ENCODE measurements at places on chromosomes 11 and 22. TPM values are rescaled to one million over a fixed set of nuclear protein-coding genes. Genes with fewer than 3 reads are reported as not detected.

- H3K36me3 ChIP-seq = no peaks in the 10 kb centered on the region
- no peaks in the 10 kb centered on the region for H3K27me3 ChIP-seq
- H3K4me1 ChIP-seq = no peaks in the 10 kb centered on the region
- no peak for DNase-seq
Measured at GRCh38 chr11:132114185-132114584, 743.8 kb downstream of the NTM start.

- DNase-seq = no peak
- no peak overlapping the region for H3K27ac ChIP-seq
- no peaks in the 10 kb centered on the region for H3K27me3 ChIP-seq
- H3K4me3 ChIP-seq = no peak overlapping the region
- H3K36me3 ChIP-seq = no peaks in the 10 kb centered on the region
Measured at GRCh38 chr11:45270946-45271716, 15.0 kb downstream of the SYT13 start.

GRCh38 chr22:46067159-46068111 lies 82.9 kb upstream of the PPARA start:
- DNase-seq = no peak
- H3K36me3 ChIP-seq = peaks cover 11% of the 10 kb centered on the region
- H3K4me3 ChIP-seq = no peak overlapping the region
- H3K27ac ChIP-seq = no peak overlapping the region
- peaks cover 81% of the 10 kb centered on the region for H3K27me3 ChIP-seq
- peaks cover 15% of the 10 kb centered on the region for H3K4me1 ChIP-seq

DNA sequence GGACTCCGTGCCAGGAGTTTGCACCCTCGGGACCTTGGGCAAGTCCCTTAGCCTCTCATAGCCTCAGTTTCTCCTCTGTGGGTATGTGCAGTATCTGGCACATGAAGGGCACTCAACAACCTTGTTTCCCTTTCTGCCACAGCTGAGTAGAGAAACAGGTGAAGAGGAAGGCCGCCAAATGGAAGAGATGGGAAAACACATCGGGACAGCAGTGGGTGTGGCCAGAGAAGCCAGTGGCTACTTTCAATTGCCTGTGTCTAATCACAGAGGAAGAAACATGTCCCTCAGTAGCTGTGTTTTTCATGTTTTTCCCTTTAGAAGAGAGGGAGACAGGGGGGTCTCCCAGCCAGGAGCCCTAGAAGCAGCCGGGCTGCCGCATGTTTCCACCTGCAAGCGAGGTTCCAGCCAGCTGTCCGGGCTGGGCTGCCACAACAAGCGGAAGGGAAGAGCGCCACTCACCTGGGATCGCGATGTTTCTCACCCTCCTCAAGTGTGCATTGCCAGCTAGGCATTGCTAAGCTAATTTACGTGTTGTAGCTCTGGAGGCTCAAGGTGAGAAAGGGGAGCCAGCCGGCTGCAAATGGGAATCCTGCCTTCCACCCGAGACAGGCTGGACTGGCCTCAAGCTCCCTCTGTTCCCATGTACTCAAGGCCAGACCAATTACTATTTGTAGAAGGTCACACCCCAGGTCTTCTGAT lies 16.7 kb downstream of the ASPHD2 start:
- DNase-seq = no peak
- no peak overlapping the region for H3K4me3 ChIP-seq
- no peaks in the 10 kb centered on the region for H3K4me1 ChIP-seq
- no peaks in the 10 kb centered on the region for H3K27me3 ChIP-seq

DNA sequence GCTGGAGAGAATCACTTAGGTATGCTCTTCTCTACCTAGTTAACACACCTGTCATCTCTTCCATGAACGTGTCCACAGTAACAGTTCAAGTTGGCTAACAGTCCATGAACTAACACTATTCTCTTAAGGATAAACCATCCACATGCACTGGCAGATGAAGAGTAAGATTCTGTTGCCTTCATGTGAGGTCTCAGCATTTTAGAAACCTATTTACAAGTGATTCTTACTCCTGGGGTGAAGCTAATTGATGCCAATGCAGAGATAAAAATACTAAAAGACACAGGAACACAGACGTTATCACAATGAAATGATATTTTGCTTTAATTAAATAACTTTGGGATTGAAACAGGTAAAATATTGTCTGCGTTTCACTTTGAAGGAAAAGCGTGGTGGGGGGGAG lies 1.3 kb downstream of the LRRC4C start:
- H3K4me1 ChIP-seq = no peaks in the 10 kb centered on the region
- H3K36me3 ChIP-seq = no peaks in the 10 kb centered on the region
- H3K27me3 ChIP-seq = no peaks in the 10 kb centered on the region
- no peak for DNase-seq
- H3K27ac ChIP-seq = no peak overlapping the region
- H3K4me3 ChIP-seq = no peak overlapping the region

GRCh38 chr11:130631119-130631518 lies 182.7 kb downstream of the ADAMTS15 start:
- H3K27me3 ChIP-seq = no peaks in the 10 kb centered on the region
- H3K4me3 ChIP-seq = no peak overlapping the region
- DNase-seq = no peak
- no peak overlapping the region for H3K27ac ChIP-seq
- peaks cover 3% of the 10 kb centered on the region for H3K4me1 ChIP-seq
- no peaks in the 10 kb centered on the region for H3K36me3 ChIP-seq

- no peak overlapping the region for H3K4me3 ChIP-seq
- DNase-seq = no peak
- H3K36me3 ChIP-seq = no peaks in the 10 kb centered on the region
- no peaks in the 10 kb centered on the region for H3K27me3 ChIP-seq
- H3K27ac ChIP-seq = no peak overlapping the region
Measured at GRCh38 chr11:121829159-121829643, 286.8 kb downstream of the BLID start.

DNA sequence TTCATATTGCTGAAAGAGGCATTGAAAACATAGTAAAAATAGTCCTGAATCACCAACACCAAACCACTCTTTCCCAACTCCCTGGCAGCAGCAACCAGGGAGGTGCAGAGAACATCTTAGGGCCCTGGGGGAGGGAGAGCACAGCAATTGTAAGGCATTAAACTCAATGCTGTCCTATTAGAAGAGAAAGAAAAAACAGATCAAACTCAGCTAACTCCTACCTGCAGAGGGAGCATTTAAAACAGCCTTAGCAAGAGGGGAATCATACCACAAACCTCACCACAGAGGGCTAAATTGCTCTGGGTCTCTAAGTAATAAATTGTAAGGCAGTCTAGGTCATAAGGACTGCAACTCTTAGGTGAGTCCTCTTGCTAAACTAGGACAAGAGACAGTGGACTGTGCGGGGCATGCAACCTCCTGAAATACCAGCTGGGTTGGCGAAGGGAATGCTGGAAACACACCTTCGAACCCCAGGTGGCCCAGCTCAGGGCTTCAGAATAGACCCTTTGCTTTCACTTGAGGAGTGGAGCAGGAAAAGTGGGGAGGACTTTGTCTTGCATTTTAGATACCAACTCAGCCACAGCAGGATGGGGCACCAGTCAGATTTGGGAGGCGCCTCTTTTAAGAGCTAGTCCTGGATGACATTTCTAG lies 697.1 kb upstream of the FAT3 start:
- H3K36me3 ChIP-seq = no peaks in the 10 kb centered on the region
- no peaks in the 10 kb centered on the region for H3K27me3 ChIP-seq
- no peaks in the 10 kb centered on the region for H3K4me1 ChIP-seq
- H3K27ac ChIP-seq = no peak overlapping the region
- DNase-seq = no peak
- no peak overlapping the region for H3K4me3 ChIP-seq

GRCh38 chr11:59532620-59533019 lies 21.3 kb downstream of the OR4D9 start:
- no peaks in the 10 kb centered on the region for H3K36me3 ChIP-seq
- no peak for DNase-seq
- H3K27ac ChIP-seq = no peak overlapping the region

GRCh38 chr11:104588970-104589369 lies 309.3 kb downstream of the CASP12 start:
- no peaks in the 10 kb centered on the region for H3K27me3 ChIP-seq
- H3K27ac ChIP-seq = no peak overlapping the region
- no peaks in the 10 kb centered on the region for H3K36me3 ChIP-seq
- no peak overlapping the region for H3K4me3 ChIP-seq
- no peak for DNase-seq

- no peaks in the 10 kb centered on the region for H3K4me1 ChIP-seq
- H3K36me3 ChIP-seq = no peaks in the 10 kb centered on the region
- DNase-seq = no peak
Measured at GRCh38 chr11:113697756-113698407, 8.2 kb downstream of the TMPRSS5 start.

DNA sequence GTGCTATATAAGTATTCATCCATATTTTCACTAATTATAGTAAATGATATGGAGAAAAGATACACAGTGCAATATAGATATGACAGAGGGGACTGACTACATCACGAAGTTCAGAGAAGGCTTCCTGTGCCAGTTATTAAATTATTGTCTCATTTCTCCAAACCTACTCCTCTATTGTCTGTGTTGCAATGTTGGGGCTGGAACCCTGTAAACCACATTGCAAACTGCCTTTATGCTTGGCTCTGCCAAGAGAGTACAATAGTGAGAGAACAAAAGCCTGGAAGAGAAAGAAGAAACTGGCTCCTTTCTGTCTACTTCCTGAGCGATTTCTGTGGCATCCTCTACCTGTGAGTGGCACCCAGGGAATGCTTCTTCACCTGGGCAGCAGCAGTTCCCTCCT lies 46.4 kb downstream of the ME3 start:
- no peaks in the 10 kb centered on the region for H3K27me3 ChIP-seq
- H3K27ac ChIP-seq = no peak overlapping the region
- no peak overlapping the region for H3K4me3 ChIP-seq

GRCh38 chr11:130519128-130519932 lies 70.9 kb downstream of the ADAMTS15 start:
- no peaks in the 10 kb centered on the region for H3K27me3 ChIP-seq
- no peak overlapping the region for H3K27ac ChIP-seq
- DNase-seq = no peak
- H3K4me3 ChIP-seq = no peak overlapping the region
- H3K4me1 ChIP-seq = no peaks in the 10 kb centered on the region

- H3K27ac ChIP-seq = no peak overlapping the region
- DNase-seq = peak; percentile 40
- peaks cover 13% of the 10 kb centered on the region for H3K27me3 ChIP-seq
- no peak overlapping the region for H3K4me3 ChIP-seq
- H3K4me1 ChIP-seq = peaks cover 13% of the 10 kb centered on the region
Measured at GRCh38 chr11:61871158-61871597, 20.2 kb downstream of the FADS3 start.

- H3K4me1 ChIP-seq = no peaks in the 10 kb centered on the region
- H3K27me3 ChIP-seq = no peaks in the 10 kb centered on the region
- DNase-seq = no peak
- no peak overlapping the region for H3K4me3 ChIP-seq
Measured at GRCh38 chr11:129703846-129704245, 111.8 kb upstream of the TMEM45B start.

- DNase-seq = peak; percentile 68
- H3K4me3 ChIP-seq = no peak overlapping the region
Measured at GRCh38 chr11:70191495-70192140, 11.5 kb upstream of the FADD start.

- no peak overlapping the region for H3K27ac ChIP-seq
- H3K36me3 ChIP-seq = peaks cover 44% of the 10 kb centered on the region
- H3K4me1 ChIP-seq = no peaks in the 10 kb centered on the region
- no peaks in the 10 kb centered on the region for H3K27me3 ChIP-seq
Measured at GRCh38 chr22:19038728-19039447, 83.3 kb downstream of the DGCR2 start.

DNA sequence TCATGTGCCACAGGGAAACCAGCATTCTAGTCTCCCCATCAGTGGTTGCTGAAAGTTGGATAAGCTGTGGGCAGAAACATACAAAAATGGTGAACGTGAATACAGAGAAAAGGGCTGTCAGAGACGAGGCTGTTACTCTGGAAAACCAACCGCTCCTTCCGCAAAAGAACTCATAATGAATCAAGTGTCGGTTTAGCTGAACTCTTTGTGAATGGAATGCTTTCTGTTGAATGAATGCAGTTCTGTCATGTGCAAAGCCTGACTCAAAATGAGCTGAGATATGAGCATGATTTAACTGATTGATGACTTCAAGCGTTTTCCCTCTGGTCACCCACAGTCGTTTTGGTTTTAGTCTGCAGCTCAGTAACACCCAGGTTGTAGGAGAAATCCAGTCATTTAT lies 298.3 kb downstream of the ETS1 start:
- no peaks in the 10 kb centered on the region for H3K36me3 ChIP-seq
- H3K4me1 ChIP-seq = peaks cover 43% of the 10 kb centered on the region
- H3K27ac ChIP-seq = no peak overlapping the region
- DNase-seq = no peak

DNA sequence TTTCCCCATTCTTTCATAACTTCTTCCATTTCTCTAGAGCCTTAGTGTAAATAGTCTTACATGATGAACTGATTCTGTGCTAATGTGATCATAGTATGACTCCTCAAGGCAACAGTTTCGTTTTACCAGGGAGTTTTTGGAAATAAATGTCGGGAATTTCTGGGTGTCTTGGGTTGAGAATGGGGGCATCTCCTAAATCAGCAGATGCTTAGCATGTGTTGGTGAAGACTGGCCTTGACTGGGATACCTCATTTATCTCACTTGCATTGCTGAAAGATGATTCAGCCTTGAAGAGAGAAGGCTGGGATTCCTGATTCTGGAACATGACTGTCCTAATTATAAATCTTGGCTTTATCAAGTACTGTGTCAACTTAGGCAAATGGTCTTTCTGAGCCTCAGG lies 115.7 kb upstream of the C11orf87 start:
- H3K4me3 ChIP-seq = no peak overlapping the region
- no peaks in the 10 kb centered on the region for H3K4me1 ChIP-seq
- no peaks in the 10 kb centered on the region for H3K27me3 ChIP-seq
- no peak for DNase-seq
- H3K27ac ChIP-seq = no peak overlapping the region

DNA sequence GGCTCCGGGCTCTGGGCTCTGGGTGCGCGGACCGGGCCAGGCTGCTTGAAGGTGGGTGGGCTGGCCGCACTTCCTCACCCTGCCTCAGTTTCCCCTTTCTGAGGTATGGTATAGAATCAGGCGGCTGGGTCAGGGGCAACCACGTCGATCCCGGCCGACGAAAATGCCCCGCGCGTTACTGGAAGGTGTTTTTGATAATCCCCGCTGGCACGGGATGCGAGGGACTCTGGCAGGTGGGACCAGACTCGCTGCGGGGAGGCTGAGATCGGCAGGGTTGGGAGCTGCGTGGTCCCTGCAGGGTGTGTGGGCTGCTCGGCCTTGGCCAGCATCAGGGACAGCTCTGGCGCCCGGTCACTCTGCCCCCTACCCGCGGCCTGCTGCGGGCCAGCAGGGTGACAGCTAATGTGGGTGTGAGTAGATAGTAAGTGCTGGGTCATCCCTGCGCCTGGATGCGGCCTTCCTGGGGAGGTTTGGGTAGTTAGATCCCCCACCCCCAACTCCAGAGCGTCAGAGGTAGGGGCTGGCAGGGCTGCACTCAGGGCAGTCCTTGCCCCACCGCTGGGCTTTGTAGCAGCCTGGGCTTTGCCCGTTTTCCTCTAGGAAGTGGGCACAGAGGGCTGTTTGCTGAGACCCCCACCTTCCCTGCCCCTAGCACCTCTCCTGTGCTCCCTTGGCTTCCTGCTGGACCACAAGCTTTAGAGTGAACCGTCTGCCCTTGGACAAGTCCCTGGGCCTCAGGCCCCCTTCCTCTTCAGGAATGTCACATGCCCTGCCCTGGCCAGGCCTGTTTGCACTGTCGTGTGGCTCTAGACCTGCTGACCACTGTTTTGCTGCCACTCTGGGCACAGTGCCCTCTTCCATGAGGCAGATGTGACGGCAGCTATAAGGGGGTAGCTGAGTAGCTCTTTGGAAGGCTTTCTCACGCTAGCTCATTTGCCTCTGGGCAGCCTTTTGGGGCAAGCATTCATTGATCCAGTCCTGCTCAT lies 579 bp downstream of the TANGO2 start:
- H3K27ac ChIP-seq = peak overlapping the region; percentile 76
- H3K36me3 ChIP-seq = no peaks in the 10 kb centered on the region
- DNase-seq = no peak

Gene MS4A4E
- 1.9 TPM for polyA plus RNA-seq

Gene KIF18A
- polyA plus RNA-seq = 2.3 TPM

Gene OR8G5
- 0.14 TPM for polyA plus RNA-seq

Gene VPREB1
- 5.1 TPM for polyA plus RNA-seq

Gene PLAAT4
- 109 TPM for polyA plus RNA-seq

Gene APOC3
- polyA plus RNA-seq = 9.8 TPM

Measured in thymus (tissue), 14 donors.